ENCODE measurements at places on chromosomes 3 and 15.
A peak's percentile ranks its signal among the peaks of the same experiment; 100 is the strongest.

DNA sequence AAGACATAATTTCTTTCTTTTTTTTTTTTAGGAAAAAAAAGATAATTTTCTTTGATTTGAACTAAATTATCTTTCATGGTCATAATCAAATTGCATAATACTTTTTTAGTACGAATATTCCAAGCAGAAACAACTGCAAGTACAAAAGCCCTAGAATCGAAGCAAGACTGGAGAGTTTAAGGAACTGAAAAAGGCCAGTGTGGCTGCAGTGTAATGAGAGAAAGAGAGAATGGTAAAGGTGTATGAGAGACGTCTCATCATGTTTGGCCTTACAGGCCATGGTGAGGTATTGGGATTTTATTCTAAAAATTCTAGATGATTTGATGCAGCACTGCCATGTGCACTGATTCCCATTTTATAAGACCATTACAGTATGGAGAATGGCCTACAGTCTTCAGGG lies 180.9 kb downstream of the SUCNR1 start:
- no peak for DNase-seq

DNA sequence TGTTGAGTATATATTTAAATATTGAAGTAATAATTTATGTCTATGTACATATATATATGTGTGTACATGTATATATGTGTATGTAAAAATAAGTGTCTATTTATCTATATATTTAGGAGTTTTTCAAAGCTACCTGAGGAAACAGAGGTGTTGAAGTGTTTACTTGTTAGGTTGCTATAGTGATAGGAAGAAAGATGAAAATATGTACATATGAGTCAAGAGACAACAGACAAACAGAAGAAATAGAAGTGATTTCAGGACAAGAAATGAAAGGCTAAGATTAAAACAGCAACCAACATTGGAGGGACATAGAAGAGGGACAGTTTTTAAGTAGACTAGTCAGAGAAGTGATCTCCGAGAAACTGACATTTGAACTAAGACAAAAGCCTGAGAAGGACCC lies 11.1 kb downstream of the IL1RAP start:
- DNase-seq, result no peak

GRCh38 chr3:11820531-11821041 lies 26.1 kb downstream of the TAMM41 start:
- no peak for DNase-seq

DNA sequence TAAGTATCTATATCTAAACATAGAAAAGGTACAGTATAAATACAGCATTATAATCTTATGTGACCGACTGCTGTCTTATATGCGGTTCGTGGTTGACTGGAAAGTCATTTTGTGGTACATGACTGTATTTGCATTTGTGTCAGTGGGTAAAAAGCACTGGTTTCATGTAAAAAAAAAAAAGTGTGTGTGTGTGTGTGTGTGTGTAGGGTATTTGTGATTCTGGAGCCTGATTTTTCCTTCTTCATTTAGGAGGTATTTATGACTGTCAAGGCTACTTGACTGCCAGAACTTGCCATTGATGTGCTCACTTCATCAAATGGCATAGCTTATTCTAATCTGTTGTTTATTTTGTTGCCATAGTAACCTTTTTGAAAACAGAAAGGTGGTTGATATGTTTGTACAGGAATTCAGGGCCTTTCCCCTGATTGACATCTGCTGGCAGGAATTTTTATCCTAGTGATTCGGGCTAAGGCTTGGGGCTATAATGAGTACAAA lies 63.2 kb downstream of the AKAP13 start:
- DNase-seq, result no peak

- DNase-seq, result peak; percentile 29
Observed at GRCh38 chr3:146421819-146422759, 47.3 kb downstream of the PLSCR2 start.

GRCh38 chr3:114732353-114732752 lies 414.7 kb downstream of the ZBTB20 start:
- DNase-seq, result no peak

All from AG04450 (cell line).